Kidney glomerular epithelial cell (primary cell): ENCODE measurements at places on chromosomes 5 and 9.

- no peak for DNase-seq
Observed at GRCh38 chr5:151406322-151406947, 41.0 kb upstream of the SLC36A1 start.

DNA sequence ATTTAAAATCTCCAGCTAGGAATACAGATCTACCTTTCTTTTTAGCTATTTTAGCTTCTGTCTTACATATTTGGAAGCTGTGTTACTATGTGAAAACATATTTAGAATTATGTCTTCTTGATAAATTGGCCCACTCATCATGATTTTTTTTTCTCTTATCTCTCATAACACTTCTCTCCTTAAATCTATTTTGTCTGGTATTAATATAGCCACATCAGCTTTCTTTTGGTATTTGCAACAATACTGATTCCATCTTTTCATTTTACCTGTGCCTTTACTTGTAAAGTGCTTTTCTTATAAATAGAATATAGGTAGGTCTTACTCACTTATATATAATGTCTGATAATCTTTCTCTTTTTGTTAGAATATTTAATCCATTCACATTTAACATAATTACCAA, 19.6 kb downstream of the PJA2 start:
- DNase-seq, result no peak

DNA sequence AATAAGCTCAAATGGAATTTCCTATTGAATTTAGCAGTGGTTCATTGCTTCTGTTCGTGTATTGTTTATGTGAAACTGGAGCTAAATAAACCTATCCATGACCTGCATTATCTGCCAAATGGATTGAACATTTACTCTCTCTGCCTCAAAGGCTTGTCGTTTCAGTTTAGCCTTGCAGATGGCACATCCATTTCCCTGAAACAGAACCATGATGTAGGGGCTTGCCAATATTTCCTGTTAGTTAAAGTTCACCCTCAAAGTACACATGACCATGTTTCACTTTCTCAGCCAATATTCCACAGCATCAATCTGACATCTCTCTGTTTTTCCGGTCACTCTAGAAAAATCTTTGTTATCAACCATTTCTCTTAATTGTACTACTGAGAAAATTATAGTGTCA, 545.3 kb downstream of the TAF11L14 start:
- DNase-seq, result no peak

GRCh38 chr9:26950521-26950920, 3.5 kb upstream of the PLAA start:
- no peak for DNase-seq

DNA sequence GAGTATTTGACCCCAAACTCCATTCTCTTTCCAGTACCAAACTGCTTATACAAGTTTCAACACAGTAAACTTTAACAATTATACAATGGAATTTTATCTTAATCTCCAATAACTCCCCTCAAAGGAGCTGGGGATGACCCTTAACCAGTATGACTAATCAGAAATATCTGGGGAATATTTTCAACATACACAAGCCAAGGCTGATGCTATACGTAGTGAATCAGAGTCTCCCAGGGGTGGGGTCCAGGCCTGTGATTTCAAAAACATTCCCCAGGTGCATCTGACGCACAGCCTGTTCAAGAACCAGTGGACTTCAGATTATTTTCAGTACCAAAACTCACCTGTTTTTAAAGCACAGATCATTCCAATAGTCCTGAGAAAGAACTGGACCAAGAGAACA, 11.8 kb upstream of the SEMA5A start:
- no peak for DNase-seq
